ENCODE measurements at places on chromosomes 7 and 10.

DNA sequence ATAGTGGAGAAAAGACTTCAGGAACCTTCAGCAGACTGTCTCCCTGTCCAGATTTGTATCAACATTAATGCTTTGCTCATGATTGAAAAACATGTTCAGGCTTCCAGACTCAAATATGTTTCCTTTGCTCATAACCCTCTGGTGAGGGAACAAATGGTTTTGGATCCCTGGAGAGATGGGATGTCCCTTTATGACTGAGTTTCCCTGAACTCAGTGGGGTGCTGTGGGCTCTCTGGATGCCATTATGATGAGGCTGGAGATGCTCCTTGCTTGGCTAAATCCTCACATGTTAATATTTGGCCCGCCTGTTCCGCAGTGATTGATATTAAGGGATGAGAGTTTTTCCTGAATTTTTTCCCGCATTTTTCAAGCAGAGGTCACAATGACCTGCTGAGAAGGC lies 749.4 kb downstream of the SUGCT start:
- DNase-seq: no peak

DNA sequence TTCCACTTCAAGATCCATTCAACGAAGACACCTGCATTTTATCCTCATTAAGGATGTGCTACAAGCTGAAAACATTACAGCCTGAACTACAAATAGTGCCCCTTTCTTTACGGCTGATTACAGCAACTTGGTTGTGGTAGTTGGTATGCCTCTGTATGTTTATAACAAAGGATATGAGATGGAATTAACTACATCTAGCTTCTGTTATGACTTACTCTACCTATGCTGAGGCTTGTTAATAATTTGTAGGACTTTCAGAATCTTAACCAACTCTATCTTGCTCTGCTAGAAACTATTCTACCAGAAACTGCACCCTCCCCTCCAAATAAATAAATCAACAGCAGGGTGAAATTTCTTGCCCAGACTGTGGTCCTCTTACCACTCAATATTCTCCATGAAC lies 448.1 kb downstream of the GRM8 start:
- no peak for DNase-seq

DNA sequence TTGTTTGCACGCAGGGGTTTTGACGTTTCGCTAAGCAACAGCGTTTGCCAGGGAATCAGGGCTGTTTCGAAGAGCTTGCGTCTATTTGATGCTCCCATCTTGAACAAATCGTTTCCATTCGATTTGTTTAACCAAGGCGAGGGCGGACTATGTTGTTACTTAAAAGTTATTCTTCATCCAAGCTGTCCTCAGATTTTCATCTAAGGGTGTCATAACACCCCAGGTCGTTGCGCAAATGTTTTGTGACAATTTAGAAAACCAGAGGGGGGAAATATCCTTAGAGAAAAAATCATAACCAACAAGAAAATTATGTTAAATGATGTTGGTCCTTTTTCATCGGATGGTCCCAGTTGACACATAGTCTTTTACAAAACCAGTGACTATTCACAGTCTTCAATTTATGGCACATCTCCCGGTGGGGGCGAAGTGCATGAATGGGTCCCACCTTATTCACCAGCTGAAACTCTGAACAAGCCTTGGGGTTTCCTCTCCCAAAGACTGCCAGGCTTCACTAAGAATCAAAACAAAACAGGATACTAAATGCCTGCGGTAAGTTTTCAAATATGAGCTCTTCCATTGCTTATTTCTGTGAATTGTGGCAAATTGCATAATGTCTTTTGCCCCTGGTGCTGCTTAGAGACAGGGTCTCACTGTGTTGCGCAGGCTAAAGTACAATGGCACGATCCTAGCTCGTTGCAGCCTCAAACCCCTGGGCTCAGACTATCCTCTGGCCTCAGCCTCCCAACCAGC lies 109.9 kb downstream of the REEP3 start:
- no peak for DNase-seq

DNA sequence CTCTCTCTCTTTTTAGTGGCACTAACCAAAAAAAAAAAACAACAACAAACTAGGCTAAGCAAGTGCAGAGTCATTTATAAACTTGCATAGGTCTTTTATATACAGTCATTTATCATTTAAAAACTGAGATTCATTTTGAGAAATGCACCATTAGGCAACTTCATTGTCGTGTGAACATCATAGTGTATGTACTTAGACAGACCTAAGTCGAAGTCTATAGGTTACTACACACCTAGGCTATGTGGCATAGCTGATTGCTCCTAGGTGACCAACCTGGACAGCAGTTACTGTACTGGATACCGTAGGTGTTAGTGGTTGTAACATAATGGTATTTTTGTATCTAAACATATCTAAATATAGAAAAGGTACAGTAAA lies 109.1 kb upstream of the SAMD8 start:
- DNase-seq: no peak

- DNase-seq: no peak
Observed at GRCh38 chr10:99539820-99540219, 7.1 kb downstream of the NKX2-3 start.

DNA sequence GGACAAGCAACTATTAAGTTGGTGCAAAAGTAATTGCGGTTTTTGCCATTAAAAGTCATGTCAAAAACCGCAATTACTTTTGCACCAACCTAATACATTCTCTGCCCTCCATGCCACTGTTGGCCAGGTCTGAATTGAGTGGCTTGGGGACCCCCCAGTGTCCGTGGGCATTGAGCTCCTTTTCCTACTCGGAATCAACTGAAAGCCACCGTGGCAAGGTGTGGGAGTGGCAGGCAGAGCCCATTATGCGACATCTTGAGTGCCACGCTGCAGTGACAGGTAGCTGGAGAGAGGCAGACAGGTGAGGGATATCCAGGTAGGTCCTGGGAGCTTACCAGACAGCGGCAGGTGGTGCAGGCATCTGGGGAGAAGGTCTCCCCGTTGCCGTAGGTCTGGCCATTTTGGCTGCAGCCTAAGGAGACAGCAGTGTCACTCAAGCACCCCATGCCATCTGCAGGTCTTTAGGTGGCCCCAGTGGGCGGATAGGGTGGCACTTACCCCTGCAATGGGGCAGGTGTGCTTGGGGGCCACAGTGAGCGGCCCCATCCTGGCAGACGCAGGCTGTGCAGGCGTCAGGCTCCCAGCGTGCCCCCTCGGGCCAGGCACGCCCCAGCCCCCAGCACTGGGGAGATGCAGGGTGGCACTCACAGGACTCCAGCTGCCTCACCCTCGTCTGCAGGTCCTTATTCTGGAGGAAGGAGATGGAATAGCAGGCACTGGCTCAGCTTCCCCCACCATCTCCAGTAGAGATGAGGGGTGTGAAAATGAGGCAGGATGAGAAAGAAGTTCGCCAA lies 3.5 kb downstream of the KCP start:
- no peak for DNase-seq

DNA sequence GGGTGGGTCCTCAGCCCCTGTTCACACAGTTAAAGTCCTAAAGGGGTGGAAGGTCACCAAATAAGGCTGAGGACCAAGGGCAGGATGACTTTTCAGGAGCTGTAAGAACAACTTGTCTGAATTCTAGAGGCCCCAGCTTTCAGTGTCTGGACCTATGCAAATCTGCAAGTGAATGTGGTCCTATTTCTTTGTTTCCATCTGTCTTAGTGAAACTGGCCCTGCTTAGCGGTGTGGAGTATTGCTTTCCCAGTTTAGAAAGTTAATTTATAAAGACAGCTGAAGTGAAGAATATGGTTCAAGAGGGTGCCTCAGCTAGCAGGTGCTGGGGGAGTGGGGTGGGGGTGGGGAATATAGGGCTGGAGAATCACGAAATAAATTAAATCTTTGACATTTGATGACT lies 40.1 kb downstream of the HHEX start:
- DNase-seq: no peak

- no peak for DNase-seq
Observed at GRCh38 chr7:151796871-151797537, 79.9 kb downstream of the PRKAG2 start.

- no peak for DNase-seq
Observed at GRCh38 chr10:17865351-17865750, 56.2 kb downstream of the MRC1 start.

GRCh38 chr7:2237109-2237602 lies 4.4 kb upstream of the MAD1L1 start:
- DNase-seq: no peak

GRCh38 chr7:7870555-7870954 lies 98.0 kb upstream of the GLCCI1 start:
- DNase-seq: no peak

DNA sequence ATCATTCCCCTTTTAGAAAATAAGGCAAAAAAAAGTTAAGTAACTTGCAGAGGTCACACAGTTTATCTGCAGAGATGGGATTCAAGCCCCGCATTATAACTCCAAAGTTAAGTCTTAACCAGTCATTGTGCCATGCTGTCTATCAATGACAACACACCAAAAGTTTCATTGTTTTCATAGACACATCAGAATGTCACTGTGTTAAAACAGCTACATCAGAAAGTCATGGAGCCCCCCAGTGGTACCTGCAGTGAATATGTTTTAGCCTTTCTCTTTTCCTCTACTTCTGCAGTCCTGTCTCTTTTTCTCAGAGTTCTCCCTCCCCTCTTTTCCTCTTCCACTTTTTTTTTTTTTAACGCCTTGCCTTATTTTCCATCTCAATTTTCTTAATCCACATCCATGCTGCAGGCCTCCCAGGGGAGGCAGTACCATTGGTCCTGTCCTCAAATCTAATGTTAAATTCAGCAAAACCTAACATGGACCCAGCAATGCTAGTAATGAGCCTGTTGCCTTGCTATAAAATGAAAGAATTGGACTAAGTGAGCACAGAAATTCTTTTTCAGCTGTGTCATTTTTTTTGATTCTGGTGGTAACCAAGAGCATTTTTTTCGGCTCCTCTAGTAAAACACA lies 3.8 kb upstream of the NRCAM start:
- DNase-seq: peak; percentile 65

DNA sequence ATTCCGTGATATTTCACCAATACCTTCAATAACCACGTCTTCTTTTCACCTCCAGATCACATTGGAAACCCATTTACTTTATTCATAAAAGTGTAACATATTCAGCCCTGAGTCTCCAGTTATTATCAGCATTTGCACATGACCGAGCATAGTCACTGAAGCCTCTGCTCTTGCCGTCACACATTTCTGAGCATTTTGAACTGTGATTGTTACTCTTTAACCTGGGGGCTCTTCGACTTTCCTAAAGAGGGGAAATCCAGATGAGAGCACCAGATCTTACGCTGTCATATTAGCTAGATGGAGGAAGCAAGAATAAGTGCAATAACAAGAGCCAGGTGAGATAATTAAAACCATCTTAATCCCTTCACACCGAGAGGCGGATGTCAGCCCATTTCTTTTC lies 260.0 kb upstream of the NRP1 start:
- DNase-seq: no peak

DNA sequence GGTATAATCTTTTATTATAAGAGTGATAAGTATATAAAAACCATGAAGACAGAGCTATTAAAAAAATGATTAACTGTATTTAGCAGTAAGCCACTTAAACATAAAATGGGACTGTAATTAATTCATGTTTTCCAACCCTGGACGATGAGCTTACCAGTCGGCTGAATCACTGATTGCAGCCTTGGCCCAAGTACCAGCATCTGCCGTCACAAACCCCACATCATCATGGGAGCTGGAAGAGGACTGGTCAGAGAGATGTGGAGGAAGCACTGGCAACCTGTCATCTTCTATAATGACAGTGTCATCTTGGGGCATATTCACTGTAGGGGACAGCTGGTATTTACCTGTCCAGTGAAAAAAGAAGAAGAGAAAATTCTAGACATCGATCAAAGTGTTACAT lies 473.6 kb downstream of the PARD3 start:
- peak; percentile 37 for DNase-seq

DNA sequence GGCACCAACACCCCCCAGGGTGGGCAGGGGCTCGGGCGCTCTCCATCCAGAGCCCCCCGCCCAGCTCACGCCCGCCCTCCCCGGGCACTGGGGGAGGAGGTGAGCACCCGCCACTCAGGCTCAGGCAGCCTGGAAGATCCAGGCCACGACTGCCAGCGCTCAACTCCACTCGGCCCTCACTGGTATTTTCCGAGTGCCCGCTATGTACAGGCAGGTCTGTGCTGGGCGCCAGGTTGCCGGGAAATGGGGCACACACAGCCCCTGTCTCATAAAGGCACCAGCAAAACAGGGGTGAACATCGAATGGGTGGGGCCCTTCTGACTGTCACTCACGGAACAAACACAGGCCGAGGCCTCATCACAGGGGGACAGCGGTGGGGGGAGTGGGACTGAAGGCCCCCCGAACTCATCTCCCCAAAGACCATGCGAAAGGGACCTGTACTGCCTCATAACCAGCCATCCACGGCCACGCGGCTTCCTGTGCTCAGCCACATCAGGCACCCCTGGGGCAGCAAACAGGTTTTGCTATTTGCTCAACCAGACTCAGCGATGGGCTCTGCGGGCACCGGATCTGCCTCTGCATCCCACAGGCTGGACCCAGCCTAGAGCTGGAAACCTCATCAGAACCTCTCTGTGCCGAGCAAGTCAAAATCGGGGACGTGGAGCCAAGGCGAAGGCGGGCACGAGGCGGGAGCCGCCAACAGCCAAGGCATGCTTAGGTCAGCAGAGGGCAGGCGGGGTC lies 98.7 kb upstream of the DNAAF5 start:
- no peak for DNase-seq

DNA sequence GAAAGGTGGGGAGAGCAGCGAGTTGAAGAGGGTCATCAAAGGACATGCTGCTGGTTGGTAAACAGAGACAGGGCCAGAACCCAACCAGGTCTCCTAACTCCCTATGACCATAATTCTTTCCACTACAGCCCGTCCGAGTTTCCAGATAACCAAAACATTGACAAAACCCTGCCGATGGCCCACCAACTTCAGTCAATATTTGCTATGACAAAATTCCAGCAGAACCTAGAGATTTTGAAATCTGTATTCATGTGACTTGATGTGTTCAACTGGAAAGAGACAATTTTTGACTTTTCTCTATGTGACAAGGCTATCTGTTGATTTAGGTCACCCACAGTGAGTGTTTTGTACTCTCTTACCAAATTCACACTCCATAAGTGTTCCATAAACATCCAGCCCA lies 86.7 kb downstream of the NHLRC2 start:
- DNase-seq: no peak

DNA sequence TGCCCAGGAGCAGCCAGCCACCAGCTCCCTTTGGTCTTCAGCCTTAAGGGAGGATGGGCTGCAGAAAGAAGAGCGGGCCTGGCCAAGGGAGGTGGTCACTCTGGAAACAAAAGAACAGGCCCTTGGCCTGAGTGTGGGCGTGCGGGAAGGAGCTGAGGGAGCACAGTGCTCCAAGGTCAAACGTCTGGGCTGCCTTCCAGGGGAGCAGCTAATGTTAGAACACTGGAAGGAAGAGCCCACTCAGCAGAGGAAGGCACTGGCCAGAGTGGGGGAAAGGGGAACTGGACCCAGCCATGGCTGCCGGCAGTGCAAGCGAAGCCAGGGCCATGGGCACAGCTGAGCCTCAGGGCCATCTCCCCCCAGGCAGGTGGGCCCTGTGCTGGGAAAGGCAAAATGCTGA lies 42.7 kb downstream of the FAM53B start:
- DNase-seq: no peak

GRCh38 chr7:151433721-151434400 lies 6.1 kb downstream of the CRYGN start:
- no peak for DNase-seq

DNA sequence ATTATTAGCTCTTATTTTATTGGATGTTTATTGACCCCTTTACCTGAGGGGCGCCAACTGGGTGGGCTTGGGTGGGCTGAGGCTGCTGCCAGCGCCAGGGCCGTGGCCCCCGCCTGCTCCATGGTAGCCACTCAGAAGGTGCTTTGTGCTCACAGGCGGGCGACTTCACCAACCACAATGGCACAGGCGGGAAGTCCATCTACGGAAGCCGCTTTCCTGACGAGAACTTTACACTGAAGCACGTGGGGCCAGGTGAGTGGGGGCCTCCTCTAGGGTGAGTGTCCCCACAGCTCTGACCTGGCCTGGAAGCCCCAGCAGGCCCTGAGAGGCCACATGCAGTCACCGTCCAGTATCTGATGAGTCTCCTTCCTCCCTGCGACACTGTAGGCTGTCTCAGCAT lies 4.1 kb downstream of the PPIF start:
- no peak for DNase-seq
